ENCODE measurements at places on chromosomes 6 and 20.

DNA sequence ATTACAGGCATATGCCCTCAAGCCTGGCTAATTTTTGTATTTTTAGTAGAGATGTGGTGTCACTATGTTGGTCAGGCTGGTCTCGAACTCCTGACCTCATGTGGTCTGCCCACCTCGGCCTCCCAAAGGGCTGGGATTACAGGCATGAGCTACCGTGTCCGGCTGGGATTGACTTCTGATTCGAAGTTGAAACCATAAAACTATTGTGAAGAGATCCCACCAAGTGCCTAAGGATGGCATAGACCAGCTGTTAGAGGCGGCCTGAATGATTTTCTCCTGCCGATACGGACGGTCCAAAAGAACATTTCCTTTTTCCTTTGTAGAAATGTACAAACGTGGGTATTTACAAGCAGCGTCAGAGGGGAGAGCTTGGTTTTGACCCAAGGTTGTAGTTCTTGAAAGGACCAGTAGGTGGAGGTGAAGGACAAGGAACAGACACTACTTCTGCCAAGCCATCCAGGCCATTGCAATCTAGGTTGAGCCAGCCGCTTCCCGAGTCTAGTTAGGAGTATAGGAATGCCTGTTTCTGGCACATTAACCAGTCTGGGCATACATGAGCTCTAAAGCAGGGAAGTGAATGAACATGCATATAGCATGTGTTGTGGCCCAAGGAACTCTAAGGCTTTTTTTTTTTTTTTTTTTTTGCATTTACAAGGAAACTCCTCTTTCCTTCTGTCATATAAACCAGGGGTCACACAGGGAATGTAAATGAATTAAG is 29.0 kb downstream of the MOCS3 start:
- peak; percentile 72 for DNase-seq

- no peak for DNase-seq
These were observed 41.6 kb upstream of the NOX3 start for GRCh38 chr6:155497273-155497672.

DNA sequence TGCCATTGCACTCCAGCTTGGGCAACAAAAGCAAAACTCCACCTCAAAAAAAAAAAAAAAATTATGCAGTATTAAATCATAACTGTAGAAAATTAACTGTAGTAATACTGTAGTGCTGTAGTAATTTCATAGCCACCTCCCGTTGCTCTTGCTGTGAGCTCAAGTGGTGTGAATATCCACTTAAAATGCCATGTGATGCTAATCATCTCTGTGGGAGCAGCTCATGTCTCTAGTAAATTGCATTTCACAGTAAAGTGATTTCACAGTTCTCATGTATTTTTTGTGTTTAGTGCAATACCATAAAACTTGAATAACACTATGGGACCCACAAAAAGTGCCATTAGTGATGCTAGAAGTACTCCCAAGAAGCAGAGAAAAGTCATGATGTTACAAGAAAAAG is 14.4 kb upstream of the FAM217A start:
- DNase-seq: no peak

GRCh38 chr6:169825558-169826225 is 74.3 kb downstream of the ERMARD start:
- DNase-seq: no peak

DNA sequence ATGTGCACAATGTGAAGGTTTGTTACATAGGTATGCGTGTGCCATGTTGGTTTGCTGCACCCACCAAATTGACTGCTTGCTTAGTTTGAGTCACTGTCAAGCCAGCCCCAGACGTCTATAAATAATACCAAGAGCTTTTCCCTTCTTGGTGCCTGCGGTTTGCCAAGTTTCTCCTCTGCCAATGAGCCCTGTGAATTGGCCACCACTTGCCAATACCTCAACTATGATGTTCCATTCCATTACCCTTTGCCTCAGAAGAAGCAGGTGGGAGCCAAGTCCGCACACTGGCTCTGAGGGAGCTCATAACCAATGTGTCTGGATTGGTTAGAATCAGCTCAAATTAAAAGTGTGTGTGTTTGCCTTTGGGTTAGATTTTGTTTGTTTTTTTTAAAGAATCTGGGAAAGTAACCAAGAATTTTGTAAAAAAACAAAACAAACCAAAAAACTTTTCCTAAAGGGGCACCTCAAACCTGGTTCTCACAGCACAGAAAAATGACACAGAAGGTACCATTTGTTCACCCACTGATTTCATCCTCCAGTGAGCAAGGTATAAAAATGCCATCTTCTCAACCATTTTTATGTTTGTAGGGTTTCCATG is 244.7 kb upstream of the PRND start:
- DNase-seq: no peak

- no peak for DNase-seq
These were observed at the start of gene CD83 for GRCh38 chr6:14117158-14118090. CD83 (plus strand) TSS chr6:14117772; CDS start chr6:14117812, 40 bp downstream.

GRCh38 chr6:156309017-156309416 is 468.2 kb upstream of the ARID1B start:
- no peak for DNase-seq

DNA sequence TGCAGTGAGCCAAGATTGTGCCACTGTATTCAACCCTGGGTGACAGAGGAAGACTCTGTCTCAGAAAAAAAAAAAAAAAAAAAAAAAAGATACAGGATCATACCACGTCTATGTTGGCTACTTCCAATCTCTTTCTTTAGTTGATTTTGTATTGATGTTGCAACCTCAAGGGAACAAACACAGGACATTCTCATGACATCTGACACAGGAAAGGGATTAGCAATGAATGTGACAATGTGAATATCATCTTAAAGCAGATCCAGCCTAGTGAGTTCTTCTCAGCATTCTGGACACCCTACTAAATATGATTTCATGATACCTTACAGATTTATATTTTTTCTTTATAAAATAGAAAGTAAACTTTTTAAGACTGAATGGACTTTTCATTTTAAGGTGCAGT is 580.3 kb downstream of the PRKN start:
- DNase-seq: no peak

- no peak for DNase-seq
These were observed 54.7 kb downstream of the LRFN2 start for GRCh38 chr6:40532349-40533000.

GRCh38 chr6:4413073-4413472 is 277.7 kb upstream of the ECI2 start:
- no peak for DNase-seq

- DNase-seq: no peak
These were observed 16.7 kb downstream of the CD109 start for GRCh38 chr6:73712535-73713173.

DNA sequence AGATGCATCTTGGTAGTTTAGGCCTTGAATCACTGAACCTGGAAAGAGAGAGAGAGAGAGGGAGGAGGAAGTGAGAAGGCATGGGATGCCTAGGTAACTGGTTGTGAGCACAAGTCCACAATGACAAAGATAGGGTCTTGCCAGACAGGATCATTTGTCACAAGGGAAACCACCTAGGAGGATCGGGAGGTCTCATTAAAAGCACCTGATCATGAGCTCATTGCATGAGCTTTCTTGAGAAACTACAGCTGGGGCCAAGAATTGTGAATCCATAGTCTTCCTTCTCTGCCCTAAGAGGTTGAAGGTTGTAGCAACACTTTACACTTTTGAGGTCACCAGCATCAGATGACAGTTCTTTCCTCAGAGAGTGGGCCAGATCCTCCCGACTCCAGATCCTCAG is 195.7 kb downstream of the CD83 start:
- no peak for DNase-seq

DNA sequence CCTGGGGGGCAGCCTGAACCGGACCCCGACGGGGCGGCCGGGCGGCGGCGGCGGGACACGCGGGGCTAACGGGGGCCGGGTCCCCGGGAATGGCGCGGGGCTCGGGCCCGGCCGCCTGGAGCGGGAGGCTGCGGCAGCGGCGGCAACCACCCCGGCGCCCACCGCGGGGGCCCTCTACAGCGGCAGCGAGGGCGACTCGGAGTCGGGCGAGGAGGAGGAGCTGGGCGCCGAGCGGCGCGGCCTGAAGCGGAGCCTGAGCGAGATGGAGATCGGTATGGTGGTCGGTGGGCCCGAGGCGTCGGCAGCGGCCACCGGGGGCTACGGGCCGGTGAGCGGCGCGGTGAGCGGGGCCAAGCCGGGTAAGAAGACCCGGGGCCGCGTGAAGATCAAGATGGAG is 636 bp downstream of the SRF start:
- no peak for DNase-seq

- no peak for DNase-seq
These were observed 35.7 kb upstream of the RBL1 start for GRCh38 chr20:37131486-37131885.

GRCh38 chr6:138535728-138536455 is 36.6 kb upstream of the NHSL1 start:
- DNase-seq: no peak

DNA sequence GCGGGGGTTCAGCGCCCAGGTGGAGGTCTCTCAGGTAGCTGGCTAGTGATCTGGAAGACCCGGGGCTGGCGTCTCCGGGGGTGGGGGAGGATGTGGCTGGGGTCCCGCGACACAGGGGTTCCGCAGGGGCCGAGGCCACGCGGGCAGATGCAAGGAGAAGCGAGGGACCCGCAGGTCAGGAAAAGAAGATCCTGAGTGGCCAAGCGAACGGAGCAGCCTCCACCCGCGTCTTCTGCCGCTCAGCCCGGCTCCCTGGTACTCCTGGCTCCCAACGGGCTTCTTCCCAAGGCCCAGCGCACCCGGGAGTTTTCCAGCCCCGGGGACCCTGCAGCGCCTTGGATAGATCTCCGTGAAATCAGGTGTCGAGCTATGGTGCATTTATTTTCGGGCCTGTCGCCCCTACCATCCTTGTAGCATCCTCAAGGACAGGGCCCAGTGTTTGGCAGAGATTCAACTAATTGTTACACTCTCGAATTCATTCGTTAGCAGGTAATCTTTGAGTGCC is 682 bp upstream of the CHD6 start:
- DNase-seq: no peak

DNA sequence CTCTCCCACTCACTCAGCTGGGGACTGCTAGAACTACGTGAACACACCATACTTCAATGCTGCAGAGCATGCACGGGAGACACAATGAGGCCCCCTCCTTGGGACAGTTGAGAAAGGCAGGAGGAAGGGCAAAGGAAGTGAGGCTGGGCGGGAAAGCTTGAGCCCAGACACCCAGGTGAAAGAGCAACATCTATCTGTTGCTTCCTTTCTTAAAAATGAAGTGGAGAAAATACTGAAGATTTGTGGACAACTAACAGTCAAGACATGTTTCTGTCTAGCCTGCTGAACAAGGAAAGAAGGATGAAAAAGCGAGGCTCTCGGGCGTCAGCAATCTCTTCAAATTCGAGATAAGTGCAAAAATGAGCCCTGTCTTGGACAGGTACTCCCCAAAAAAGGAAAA is 3.0 kb upstream of the NNAT start:
- DNase-seq: no peak

- peak; percentile 15 for DNase-seq
These were observed 92.2 kb upstream of the F13A1 start for GRCh38 chr6:6412700-6413099.

- no peak for DNase-seq
These were observed 8.3 kb downstream of the GSS start for GRCh38 chr20:34947336-34947735.

- DNase-seq: no peak
These were observed 727 bp downstream of the ERMARD start for GRCh38 chr6:169752074-169752623.

DNA sequence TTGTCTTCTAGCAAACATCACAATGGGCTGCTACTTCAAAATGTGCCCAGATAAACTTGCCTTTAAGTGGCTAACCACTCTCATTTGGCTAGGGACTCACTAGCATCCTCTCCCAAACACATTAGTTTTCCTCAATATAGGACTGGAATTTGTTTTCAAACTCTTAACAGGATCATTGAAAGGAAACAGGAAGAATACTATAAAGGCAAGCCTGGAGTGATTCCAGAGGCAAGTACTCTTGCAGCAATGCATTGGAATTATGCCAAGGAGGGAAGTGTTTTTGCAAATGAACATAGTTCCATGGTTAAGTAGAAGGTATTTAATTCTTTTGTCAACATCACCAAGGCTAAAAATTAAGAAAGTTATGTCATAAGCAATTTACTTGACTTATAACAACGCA is 12.2 kb downstream of the EPHA7 start:
- DNase-seq: peak; percentile 44

DNA sequence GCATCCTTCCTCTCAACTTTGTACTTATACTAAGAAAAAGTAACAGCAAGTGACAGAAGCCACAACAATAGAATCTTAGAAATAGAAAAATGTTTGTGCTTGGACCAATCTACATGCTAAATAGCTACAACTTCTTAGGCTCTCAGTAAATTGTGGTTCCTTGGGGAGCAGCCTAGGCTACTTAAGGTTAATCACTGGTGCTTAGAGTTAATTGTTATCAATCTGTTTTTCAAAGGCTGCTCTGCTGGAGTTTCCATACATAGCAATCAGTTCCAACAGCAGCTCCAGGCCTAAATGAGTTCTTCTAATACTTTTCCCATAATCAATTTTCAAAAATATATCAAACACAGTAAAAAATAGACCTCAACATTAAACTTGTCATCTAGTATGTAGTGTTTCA is 571.4 kb downstream of the EPHA7 start:
- no peak for DNase-seq

GRCh38 chr6:64672651-64673050 is 1034.4 kb downstream of the EYS start:
- no peak for DNase-seq

DNA sequence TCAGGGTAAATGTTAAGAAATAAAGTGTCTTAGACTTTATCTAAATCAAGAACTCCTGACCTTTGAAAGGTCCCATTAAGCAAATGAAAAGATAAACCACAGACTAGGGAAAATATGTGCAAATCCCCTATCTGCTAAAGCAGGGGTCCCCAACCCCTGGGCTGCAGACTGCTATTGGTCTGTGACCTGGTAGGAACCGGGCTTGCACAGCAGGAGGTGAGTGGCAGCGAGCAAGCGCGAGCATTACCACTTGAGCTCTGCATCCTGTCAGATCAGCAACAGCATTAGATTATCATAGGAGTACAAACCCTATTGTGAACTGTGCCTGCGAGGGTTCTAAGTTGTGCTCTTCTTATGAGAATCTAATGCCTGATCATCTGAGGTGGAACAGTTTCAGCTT is 42.4 kb downstream of the LCA5 start:
- DNase-seq: no peak

DNA sequence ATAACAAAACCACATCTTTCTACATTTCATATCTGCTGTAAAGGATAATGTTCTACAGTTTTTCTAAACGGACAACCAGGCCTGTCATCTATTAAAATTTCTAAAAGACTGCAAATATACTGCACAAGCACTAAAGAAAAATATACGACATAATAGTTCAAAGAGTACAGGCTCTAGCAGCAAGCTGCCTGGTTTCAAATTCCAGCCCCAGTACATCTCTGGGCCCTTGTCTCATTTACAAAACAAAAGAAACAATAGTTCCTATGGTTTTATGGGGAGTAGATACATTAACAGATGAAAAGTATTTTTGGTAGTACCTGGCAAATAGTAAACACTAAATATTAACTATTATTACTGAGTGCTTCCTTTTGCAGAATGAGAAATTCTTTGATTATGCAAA is 24.1 kb downstream of the DEK start:
- no peak for DNase-seq

GRCh38 chr6:98777762-98778161 is 56.6 kb upstream of the POU3F2 start:
- no peak for DNase-seq

DNA sequence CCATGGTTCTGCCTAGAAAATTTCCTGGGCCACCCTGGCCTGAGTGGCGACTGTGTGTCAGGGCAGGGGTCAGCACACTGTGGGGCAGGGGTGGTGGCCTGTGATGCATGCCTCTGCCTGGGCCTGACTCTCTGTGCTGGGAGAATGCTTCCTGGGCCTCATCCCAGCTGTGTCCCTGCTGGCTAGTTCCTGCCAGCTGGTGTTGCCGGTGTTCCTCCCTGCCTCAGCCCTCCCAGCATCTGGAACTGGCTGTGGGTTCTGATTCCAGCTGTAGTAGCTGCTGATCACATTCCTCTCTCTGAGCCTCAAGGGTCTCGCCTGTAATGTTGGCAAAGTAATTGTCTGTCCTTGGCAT is 101.5 kb downstream of the SYCP2 start:
- DNase-seq: no peak
